ENCODE measurements at places on chromosomes 1 and 21.

DNA sequence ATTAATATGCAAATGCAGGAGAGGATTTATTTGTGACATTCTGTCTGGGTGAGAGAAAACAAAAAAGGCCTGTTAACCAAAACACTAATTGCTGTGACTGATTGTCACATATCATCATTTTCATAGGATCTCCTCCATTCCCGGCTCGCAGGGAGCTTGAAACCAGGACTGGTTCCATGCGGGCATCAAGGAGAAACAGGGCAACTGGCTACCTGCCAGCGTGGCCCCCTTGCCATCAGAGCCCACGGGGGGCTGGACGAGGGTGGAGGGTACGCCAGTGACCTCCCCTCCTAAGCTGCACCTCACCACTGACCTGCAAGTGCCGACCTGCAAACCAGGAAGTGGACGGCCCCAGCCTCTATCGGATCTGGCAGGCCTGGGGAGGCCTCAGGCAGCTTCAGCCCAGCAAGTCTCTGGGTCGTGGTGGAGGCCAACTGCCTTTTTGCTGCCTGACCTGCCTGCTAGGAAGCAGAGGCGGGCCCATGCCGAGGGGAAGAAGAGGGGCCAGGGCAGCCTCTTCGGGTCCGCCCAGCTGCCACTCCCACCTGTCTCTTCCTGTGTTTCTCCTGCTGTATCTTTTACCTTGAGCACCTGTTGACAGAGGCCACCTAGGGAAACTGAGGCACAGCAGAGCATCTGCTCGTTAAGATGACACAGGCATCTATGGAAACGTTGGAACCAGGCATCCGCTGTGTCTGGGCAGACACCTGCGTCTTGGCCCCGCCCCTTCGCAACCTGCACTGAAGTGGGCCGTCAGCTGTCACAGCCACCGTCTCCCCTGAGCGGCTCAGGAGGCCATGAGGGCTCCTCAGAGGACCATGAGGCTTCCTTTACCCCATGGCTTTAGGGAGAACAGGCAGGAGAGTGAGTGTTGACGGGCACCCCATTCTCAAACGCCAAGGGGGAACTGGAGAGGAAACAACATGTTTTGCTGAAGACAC, 74.8 kb downstream of the CASZ1 start:
- no peak for DNase-seq

DNA sequence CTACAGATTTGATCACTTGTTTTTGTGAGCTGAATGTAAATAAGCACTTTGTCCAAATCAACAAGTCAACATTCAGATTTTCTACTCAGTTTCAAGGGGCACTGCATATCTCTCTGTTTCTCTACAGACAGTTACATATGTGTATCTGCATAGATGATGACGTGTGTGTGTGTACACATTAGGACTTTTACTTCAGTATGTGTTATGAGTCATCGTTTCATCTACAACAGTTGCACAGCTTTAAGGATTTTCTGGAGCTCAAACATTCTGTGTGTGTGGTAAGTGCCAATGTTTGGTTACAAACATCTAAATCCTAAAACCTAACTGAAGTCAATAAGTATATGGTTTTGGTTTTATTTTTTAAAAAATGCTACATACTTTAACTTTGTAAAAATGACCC, 494.5 kb upstream of the PBX1 start:
- DNase-seq, result no peak

DNA sequence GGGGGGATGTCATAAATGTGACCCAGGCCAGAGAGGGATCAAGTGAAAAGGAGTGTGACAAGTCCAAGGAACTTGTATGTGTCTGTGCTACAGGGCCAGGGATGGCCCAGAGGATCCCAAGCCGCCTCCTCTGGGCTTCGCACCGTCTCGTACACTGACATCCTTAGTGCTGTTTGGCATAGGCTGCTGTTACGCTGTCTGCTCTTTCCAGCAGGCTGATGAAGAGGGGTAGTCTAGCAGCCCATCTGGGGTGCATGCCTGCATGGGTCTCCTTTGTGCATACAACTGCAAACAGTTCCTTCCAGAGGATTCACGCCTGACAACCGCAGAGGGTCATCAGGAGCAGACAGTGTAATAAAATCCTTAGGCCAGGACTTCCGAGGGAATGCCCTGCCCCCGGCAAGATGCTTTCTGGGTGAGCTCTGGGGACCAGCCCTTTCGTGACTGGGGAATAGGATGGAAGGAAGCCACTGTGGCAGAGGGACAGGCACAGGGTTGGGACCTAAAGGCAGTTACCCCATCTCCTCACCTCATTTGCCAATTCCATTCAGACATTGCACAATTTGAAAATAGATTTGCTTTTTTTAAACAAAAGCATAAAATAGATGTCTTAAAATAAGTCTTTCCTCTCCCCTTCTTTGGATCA, 6.3 kb upstream of the GOLT1A start:
- DNase-seq, result no peak

DNA sequence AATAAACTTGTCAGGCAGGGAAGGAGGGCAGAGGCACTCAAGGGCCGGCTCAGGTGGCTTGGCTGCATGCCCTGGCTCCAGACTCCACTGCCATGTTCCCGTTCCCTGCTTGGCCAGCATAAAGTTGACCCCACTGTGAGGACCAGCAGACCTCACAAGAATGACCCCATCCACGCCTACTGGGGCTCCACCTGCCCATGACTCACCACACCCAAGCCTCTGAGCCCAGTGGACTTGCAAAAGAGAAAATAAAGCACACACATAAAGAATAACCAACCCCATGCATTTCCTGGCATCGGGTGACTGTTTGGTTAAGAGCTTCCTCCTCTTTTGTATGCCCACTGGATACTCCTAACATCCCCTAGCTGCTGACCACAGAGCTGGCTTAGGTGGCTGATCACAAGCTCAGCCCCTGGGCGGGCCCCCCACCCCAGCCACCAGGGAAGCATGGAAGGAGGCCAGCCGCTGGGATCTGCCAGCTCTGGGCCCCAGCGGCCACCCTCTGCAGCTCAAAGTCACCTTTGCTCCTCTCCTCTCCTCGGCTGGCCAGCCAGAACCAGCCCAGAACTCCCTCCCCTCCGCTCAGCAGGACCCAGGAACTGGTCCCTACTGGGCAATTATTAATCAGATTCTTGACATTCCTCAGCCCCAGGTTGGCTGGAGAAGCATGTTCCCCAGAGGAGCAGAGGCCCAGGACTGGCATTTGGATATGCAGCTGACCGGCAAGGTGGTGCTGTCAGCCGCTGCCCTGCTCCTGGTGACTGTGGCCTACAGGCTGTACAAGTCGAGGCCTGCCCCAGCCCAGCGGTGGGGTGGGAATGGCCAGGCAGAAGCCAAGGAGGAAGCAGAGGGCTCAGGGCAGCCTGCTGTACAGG, at the start of gene KLHDC7A:
KLHDC7A (plus strand) TSS at position 616 of the 875 bp plus-strand sequence; CDS start at position 668, 52 bp downstream.
- DNase-seq, result no peak

GRCh38 chr1:1106510-1107221, 9.2 kb downstream of the C1orf159 start:
- DNase-seq, result no peak

DNA sequence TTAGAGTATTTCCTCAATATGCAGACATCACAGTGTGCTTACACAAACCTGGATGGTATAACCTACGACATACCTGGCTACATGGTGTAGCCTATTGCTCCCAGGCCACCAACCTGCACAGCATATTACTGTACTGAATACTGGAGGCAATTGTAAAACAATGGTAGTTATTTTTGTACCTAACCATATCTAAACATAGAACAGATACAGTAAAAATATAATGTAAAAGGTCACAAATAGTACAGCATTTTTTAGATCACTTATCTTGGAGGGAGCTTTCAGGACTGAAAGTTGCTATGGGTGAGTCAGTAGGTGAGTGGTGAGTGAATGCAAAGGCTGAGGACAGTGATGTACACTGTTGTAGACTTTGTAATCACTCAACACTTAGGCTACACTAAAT, 492.3 kb downstream of the MRPL39 start:
- DNase-seq, result no peak

- DNase-seq, result no peak
Observed at GRCh38 chr1:152932170-152932811, 14.7 kb upstream of the SPRR5 start.

DNA sequence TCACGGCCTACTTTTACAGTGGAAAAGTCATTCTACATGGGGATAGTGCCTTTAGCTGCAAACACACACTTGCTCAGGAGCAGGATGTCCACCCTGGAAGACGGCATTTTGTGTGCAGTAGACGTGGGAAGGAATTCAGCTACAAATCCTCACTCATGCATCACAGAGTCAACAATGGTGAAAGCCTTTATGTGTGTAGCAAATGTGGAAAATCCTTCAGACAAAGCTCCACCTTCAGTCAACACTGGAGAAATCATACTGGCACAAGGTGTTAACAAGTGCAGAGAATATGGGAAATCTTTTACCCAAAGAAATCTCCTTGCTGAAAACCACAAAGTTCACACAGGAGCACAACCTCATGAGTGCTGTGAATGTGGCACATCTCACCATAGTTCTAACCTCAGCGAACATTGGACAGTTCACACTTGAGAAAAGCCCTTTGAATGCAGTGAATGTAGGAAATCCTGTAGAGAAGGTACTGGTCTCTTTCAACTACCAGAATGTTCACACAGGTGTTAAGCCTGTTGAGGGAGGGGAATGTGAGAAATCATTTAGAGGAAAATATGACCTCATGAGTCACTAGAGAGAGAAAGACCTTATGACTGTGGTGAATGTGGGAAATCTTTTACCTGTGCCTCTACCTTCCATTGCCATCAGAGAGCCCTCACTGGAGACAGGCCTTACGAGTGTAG, 101.8 kb downstream of the PTGS2 start:
- DNase-seq, result no peak

DNA sequence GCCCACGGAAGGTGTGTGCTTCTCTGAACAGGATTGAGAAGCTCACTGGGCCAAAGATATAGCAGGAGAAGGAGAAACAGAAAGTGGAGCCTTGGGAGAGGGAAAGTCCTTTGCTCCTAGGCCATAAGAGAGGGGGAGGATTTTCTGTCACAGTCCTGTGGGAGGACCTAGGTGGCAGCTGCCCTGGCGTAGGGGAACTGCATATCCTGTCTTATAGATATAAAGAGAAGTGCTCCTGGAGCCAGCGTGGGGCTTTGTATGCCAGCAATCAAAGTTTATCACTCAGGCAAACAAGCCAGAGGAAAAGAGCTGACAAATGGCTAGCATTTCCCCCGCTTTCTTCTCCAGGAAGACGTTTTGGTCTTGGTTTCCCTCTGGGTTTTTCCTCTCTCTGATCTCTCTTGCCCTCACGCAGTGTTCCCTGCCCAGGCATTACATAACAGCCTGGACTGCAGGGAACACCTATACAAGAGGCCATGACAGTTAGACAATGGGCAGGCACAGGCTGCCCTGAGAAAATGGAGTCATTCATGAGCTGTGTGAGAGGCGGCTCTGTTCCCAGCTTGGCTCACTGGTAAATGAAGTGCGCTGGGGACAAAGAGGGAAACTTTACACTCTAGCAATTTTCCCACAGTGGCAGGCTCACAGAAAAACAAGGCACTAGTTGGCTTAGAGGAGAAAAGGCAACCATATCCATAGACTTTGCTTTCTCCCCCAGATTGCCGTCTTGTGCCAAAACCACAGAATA, 52.5 kb upstream of the ZNF648 start:
- DNase-seq, result no peak

- no peak for DNase-seq
Observed at GRCh38 chr1:201715801-201716741, 112.9 kb upstream of the IPO9 start.

GRCh38 chr1:9345922-9346321, 53.2 kb downstream of the SPSB1 start:
- DNase-seq, result no peak

DNA sequence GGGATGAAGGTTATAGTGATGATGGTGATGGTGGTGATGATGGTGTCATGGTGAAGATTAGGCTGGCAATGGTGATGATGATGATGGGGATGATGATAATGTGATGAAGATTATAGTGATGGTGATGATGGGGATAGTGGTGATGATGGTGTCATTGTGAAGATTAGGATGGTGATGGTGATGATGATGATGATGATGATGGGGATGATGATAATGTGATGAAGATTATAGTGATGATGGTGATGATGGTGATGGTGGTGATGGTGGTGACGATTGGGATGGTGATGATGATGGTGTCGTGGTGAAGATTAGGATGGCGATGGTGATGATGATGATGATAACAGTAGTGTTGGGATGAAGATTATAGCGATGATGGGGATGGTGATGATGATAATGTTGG, 285.1 kb upstream of the AJAP1 start:
- no peak for DNase-seq

DNA sequence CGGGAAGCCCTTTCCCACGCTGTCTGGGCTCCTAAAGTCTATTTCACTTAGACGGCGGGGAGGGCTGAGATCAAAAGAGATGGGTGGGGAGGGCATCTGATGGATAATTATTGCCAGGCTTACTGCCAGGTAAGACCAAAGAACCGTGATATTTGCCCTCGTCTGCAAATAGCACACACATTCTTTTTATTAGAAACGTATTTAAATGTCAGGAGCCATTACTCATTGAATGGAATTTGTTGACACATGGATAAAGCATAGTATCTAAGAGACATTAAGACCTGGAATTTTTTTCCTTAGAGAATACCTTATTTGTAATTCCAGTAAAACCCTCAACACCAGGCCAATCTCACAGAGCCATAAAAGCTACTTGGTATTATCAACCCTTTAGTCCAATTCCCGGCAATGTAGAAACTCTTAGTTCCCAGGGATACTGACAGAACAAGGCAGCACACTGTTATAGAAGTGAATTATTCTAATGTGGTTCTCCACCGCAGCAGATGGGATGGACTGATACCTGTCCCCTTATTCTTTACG, 10.6 kb downstream of the URB1 start:
- no peak for DNase-seq

- no peak for DNase-seq
Observed at GRCh38 chr1:32627596-32628162, 22.7 kb downstream of the ZBTB8OS start.

- no peak for DNase-seq
Observed at GRCh38 chr21:45258466-45258865, 29.2 kb downstream of the POFUT2 start.

DNA sequence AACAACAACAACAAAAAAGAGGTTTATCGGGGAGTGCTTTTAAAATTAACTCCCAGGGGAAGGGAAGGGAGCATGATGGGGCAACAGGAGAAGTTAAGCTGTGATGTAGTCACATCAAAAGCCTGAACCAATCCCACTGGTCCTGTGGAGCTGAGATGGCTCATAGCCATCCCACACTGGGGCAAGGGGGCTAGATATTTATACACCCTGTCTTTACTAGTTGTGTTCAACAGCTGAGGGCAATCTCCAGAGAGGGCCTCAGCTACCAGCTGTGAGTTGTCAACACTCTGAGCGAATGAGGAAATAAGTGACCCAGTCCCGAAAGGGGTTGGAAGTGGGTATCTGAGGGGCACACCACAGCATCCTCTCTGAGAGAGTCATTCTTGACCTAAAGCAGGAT, 31.0 kb upstream of the CREG1 start:
- DNase-seq, result no peak
